Spleen (tissue), 13 donors: ENCODE measurements at places on chromosomes 1 and 21. TPM values are rescaled to one million over a fixed set of nuclear protein-coding genes. Genes with fewer than 3 reads are reported as not detected.

GRCh38 chr1:52595061-52595460 is 7.1 kb upstream of the GPX7 start:
- no peaks in the 10 kb centered on the region for H3K36me3 ChIP-seq
- no peak overlapping the region for H3K4me3 ChIP-seq
- no peak for DNase-seq
- H3K4me1 ChIP-seq, result no peaks in the 10 kb centered on the region
- H3K27me3 ChIP-seq, result no peaks in the 10 kb centered on the region
- H3K27ac ChIP-seq, result no peak overlapping the region

- H3K4me3 ChIP-seq, result no peak overlapping the region
- H3K27me3 ChIP-seq, result no peaks in the 10 kb centered on the region
- no peak for DNase-seq
- H3K4me1 ChIP-seq, result no peaks in the 10 kb centered on the region
- no peaks in the 10 kb centered on the region for H3K36me3 ChIP-seq
Observed at GRCh38 chr1:61174060-61174795, 91.9 kb downstream of the NFIA start.

- H3K36me3 ChIP-seq, result no peaks in the 10 kb centered on the region
- H3K4me3 ChIP-seq, result peak overlapping the region; percentile 87
- H3K27ac ChIP-seq, result peak overlapping the region; percentile 99
- H3K27me3 ChIP-seq, result no peaks in the 10 kb centered on the region
- no peak for DNase-seq
Observed at GRCh38 chr1:205748403-205749233, 1.4 kb downstream of the NUCKS1 start.

DNA sequence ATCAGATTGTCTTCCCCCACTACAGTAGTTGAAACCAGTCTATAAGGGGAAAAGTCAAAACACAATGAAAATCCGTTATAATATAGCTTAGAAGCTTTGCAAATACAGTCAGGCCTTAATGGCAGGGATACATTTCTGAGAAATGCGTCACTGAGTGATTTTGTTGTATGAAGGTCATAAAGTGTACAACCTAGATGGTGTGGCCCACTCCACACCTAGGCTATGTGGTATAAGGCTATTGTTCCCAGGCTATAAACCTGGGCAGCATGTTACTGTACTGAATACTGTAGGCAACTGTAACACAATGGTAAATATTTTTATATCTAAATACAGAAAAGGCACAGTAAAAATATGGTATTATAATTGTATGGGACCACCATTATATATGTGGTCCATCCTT is 188.0 kb upstream of the L1TD1 start:
- H3K36me3 ChIP-seq, result no peaks in the 10 kb centered on the region
- no peak overlapping the region for H3K4me3 ChIP-seq
- DNase-seq, result no peak
- no peak overlapping the region for H3K27ac ChIP-seq
- no peaks in the 10 kb centered on the region for H3K4me1 ChIP-seq

- no peaks in the 10 kb centered on the region for H3K36me3 ChIP-seq
- H3K4me3 ChIP-seq, result no peak overlapping the region
- peaks cover 26% of the 10 kb centered on the region for H3K4me1 ChIP-seq
- no peak overlapping the region for H3K27ac ChIP-seq
Observed at GRCh38 chr1:90732136-90732535, 15.0 kb upstream of the BARHL2 start.

The KRTAP21-2 gene
- not detected for polyA plus RNA-seq

DNA sequence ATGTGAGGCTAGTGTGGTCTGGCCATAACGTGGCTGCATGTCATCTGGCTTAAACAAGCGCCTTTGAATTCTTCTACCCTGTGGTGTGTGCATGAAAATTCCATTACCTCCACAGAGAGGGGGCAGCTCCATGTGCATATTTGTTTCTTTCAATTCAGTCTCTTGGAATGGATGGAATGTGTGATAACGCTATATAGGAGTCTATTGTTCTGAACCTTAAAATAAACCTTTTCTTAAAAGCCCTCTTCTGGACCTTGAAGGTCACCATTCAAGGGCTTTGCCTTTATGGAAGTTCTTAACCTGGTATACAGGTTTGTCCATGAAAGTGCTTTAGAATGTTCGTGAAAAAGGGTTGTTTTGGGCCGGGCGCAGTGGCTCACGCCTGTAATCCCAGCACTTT is 118.2 kb upstream of the ADGRL2 start:
- DNase-seq, result no peak
- H3K27ac ChIP-seq, result no peak overlapping the region
- no peaks in the 10 kb centered on the region for H3K4me1 ChIP-seq
- H3K27me3 ChIP-seq, result no peaks in the 10 kb centered on the region
- H3K4me3 ChIP-seq, result no peak overlapping the region
- no peaks in the 10 kb centered on the region for H3K36me3 ChIP-seq

The IARS2 gene
- 25.2 TPM for polyA plus RNA-seq

DNA sequence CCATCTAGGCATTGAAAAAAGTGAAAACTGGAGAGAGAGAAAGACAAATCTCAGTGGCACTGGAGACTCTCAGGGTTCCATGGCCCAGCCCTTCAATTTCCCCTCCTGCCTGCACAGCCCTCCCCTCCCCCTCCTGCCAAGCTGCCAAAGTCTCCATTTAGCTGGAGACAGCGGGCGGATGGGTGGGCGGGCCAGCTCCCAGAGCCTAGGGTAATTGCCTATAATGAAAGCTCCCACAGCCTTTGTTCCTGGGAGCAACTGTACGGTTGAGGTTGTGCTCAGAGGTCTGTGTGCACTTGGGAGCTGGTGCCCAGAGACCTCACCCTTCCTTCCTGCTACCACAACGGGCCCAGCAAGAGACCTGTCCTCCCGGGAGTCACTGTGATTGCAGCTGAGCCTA is 89.6 kb downstream of the NAV1 start:
- DNase-seq, result no peak
- H3K4me1 ChIP-seq, result no peaks in the 10 kb centered on the region
- H3K4me3 ChIP-seq, result no peak overlapping the region
- no peak overlapping the region for H3K27ac ChIP-seq

DNA sequence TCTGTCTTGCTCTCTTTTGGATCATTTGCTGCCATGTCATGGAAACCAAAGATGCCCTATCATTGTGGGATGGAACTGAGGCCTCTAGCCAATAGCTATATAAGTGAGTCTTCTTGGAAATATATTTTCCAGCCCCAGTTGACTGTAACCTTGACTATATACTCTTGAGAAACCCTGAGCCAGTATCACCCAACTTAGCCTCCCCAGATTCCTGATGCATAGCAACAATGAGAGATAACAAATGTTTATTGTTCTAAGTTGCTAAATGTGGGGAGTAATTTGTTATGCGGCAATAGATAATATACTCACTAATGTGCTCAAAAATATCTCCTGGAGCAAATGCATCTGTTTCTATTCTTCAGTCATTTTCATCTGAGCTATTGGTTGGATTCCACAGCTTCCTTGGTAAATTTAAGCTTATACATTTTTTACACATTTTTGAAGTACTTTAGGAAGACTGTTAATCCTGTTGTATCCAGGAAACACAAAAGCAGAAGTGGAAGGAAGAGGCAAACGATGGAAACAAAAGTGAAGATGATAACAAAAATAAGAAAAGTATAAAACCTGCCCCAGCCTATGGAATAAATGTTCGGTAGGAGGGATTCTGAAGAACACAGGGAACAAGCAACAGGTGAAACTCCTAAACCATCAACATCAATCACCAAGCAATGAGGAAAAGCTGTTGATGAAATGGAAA is 6.3 kb upstream of the SRRM1 start:
- no peak overlapping the region for H3K27ac ChIP-seq
- H3K27me3 ChIP-seq, result no peaks in the 10 kb centered on the region
- no peaks in the 10 kb centered on the region for H3K36me3 ChIP-seq
- H3K4me1 ChIP-seq, result peaks cover 5% of the 10 kb centered on the region
- no peak for DNase-seq

GRCh38 chr1:50289495-50289894 is 133.7 kb downstream of the DMRTA2 start:
- H3K27ac ChIP-seq, result no peak overlapping the region
- no peaks in the 10 kb centered on the region for H3K4me1 ChIP-seq
- no peaks in the 10 kb centered on the region for H3K27me3 ChIP-seq
- DNase-seq, result no peak
